ENCODE measurements at places on chromosomes 6 and 20.

- DNase-seq = no peak
Measured at GRCh38 chr6:64672131-64672530, 1034.9 kb downstream of the EYS start.

- DNase-seq = peak; percentile 68
Measured at GRCh38 chr6:130322673-130323268, 43.0 kb upstream of the TMEM200A start.

GRCh38 chr6:165701564-165702354, 38.7 kb upstream of the PDE10A start:
- DNase-seq = no peak

DNA sequence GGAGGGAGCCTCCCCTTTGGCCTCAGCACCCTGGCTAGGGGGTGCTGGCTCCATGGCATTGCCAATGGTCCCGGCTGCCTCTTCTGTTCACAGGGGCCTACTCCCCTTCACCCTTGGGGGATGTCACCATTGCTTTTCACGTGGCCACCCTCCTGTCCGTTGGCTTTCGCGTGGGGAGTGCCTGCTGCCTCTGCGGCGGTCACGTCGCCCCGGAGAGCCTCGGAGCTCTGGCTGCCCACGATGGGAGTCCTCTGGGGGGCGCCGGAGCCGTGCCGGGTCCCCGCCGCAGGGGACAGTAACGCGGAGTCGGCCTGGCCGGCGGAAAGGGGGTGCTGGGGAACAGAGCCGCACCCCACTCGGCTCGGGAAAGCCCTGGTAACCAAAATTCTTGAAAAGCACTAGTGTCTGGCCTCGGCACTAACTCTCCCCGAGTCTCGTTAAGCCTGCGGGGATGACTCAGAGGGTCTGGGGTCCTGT, 661 bp upstream of the HEBP2 start:
- no peak for DNase-seq

DNA sequence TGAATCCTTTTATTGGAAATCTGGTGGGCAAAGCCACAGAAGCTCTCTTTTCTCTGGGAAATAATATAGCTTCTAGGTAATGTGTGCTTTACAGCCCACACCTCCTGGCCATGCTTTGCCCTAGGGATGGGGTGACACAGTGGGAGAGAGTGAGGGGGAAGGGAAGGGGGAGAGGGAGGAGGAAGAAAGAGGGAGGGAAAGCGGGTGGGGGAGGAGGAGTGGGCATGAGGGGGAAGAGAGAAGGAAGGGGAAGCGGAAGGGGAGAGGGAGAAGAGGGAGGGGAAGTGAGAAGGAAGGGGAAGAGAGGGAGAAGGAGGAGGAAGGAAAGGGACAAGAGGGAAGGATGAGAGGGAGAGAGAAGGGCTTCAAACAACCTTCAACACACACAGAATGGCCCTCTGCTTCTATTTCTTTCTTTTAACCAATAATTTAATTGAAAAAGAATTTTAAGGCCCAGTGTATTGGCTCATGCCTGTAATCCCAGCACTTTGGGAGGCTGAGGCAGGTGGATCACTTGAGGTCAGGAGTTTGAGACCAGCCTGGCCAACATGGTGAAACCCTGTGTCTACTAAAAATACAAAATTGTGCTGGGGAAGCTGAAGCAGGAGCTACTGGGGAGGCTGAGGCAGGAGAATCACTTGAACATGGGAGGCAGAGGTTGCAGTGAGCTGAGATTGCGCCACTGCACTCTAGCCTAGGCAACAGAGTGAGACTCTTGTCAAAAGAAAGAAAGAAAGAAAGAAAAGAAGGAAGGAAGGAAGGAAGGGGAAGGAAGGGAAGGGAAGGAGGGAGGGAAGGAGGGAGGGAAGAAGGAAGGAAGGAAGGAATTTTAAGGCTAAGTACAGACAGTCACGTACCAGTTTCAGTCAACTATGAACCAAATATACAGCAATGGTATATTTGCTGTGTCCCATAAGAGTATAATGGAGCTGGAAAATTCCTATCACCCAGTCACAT, 75.2 kb downstream of the RSPH3 start:
- no peak for DNase-seq

GRCh38 chr6:38319256-38320212, 320.2 kb downstream of the BTBD9 start:
- peak; percentile 67 for DNase-seq

- no peak for DNase-seq
Measured at GRCh38 chr6:93341900-93342613, 77.3 kb downstream of the EPHA7 start.

DNA sequence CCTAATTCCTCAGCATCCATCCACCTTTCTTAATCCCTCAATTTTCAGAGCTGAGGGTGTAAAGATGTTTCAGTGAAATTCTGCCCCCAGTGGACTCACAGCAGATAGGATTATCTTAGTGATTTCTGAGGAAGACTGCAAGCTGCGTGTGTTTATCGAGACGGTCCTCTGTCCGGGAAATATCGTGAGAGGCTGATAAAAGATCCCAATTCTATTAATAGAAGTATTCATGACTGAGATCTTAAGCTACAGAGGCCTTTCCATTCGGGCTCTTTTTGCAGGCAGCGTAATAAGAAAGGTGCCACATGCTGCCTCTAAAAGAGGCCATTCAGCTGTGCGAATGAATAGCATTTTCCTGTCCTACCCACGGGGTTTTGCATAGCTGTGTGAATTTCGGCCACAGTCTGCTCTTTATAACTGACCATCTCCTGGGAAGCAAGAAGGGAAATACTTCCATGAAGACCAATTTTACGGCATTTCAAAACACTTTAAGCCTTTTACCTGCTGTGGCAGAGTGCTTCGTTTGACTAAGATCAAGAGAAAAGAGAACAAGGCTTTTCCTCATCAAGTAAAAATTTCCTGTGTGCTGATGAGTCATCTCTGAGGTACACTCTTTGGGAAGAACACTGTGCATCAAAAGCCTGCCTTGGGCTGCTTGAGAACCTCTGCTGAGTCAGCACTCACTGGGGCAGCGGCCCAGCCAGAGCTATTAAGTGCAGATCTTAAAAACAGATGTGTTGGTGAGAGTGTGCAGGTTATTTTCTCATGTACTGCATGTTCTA, 208.8 kb downstream of the ARHGAP18 start:
- DNase-seq = peak; percentile 93

- peak; percentile 27 for DNase-seq
Measured at GRCh38 chr6:146355521-146356100, 188.0 kb upstream of the RAB32 start.

- DNase-seq = no peak
Measured at GRCh38 chr6:168530653-168531071, 89.7 kb downstream of the SMOC2 start.

DNA sequence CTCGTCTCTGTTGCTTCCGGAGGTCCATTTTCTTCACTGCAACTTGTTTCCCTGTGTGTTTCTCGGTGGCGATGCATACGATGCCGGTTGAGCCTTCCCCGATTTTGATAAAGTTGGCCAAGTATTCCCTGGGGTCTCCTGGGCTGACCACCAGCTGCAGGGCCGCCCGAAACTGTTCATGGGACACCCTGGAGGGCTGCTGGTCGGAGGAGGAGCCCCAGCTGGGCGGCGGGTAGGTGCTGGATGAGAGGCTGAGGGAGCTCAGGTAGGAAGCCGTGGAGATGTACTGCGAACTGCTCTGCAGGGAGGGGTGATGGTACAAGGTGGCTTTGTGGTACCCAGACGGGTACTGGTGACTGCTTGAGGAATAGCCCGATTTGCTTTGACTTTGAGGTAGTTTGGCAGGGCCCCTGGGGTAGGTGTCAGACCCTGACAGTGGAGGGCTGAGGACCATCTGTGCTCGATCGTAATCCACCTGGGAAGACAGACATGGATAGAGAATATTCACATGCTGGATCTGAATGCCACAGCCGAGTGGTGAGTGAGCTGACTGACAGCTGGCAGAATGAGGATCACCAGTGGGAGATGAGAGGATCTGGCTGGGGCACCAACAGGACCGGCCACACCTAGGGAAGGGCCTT, 51.6 kb downstream of the LAMP5 start:
- DNase-seq = no peak

DNA sequence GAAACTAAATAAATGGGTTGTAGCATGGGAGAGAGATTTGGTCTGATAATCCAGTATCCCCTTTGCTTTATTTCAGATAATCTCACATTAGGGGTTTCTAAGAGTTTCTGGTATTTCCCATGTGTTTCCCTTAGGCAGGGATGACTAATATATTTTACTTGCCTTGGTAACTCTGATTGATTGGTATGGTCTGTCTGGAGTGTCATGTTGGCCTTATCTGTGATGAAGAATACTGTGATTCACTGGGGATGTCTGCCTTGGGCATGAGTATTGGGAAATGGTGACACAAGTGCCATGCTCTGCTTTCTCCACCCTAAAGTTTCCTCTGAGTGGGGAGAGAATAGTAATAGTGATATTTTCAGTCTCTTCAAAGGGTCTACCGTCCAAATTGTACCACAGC, 10.1 kb downstream of the SLC22A2 start:
- peak; percentile 90 for DNase-seq

- DNase-seq = no peak
Measured at GRCh38 chr6:10964684-10965083, 77.8 kb downstream of the SYCP2L start.

- DNase-seq = no peak
Measured at GRCh38 chr6:85459224-85459901, 9.5 kb downstream of the NT5E start.

GRCh38 chr20:37977786-37978185, 55.5 kb downstream of the TTI1 start:
- no peak for DNase-seq

- no peak for DNase-seq
Measured at GRCh38 chr20:18796282-18796833, 17.2 kb upstream of the SCP2D1 start.

DNA sequence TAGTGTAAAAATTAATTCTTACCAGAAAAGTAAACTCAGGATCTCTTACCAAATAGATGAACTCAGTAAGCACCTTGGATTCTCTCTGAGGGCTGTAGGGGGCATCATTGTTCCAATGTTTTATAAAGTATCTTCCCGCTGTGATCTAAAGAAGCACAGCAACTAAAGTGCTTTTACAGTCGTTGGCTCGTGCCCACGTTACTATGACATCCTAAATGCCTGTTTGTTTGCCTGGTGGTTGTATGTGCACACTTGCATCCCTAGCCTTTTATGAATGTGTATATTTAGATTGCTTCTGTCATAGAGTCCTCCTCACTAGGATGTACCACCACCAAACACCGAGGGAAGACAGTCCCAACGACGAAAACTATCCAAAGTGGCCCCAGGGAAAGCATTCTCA, 34.5 kb downstream of the SLX4IP start:
- peak; percentile 82 for DNase-seq

DNA sequence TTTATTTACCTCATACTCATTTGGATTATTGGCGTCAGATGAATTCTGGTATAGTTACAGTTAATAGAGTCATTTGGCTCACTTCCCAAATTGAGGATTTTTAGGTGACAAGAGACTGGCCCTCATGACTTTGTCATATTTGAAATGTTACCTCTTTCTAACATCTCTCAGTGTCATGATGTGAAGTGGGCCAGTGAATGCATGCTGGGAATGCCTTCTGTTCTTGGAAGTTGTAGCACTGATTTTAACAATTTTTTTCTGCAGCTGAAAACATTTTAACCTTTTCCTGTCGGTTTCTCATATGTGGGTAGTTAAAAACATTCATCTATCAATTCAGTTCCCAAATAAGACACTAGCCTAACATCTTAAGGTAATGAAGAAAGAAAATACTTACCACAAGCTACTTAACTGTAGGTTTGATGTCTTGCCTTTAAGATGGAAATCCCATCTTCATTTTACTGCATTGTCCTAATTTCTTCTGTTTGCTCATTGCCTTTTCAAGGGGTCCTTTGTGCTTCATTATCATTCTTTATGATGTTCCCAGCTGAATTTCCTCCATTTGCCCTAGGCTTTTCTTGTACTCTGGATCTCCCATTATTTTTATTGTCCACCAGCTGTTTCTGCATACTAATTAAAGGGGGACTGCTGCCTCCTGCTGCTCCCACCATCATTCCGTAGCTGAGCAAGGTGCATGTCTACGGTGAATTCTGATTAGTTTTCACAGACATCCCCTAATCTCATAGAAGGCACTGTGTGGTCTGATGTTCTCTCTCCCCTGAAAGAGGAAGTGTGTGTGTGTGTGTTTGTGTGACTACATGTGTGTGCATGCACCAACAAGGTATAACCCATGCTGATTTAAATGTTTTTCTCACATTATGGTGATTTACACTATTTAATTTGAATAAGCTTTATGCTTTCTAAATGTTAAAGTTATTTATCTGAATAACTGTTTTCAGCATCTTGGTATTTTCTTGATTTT, 109.5 kb downstream of the B3GAT2 start:
- no peak for DNase-seq

DNA sequence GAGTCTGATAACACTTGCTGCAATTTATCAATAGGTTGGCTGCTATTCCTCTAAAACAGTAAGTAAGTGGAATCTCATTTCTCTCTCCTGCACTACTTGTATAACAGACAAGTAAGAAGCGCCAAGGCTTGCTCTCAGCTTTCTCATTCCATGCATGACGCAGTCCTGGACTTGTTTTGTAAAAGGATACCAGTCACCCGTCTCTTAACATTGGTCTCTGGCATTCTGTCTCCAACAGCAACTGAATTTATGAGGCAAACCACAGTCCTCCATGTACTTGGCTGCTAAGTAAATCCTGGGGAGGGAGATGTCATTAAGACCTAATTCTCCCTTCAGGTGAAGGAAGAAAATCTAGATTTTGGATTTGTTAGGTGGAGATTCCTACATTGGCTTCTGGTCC, 115.4 kb downstream of the OPN5 start:
- peak; percentile 8 for DNase-seq

- DNase-seq = no peak
Measured at GRCh38 chr20:21564127-21564773, 50.4 kb upstream of the NKX2-2 start.

- DNase-seq = no peak
Measured at GRCh38 chr6:138106665-138107077, 548 bp downstream of the PERP start.

GRCh38 chr6:155962276-155962675, 506.6 kb upstream of the NOX3 start:
- DNase-seq = peak; percentile 39

DNA sequence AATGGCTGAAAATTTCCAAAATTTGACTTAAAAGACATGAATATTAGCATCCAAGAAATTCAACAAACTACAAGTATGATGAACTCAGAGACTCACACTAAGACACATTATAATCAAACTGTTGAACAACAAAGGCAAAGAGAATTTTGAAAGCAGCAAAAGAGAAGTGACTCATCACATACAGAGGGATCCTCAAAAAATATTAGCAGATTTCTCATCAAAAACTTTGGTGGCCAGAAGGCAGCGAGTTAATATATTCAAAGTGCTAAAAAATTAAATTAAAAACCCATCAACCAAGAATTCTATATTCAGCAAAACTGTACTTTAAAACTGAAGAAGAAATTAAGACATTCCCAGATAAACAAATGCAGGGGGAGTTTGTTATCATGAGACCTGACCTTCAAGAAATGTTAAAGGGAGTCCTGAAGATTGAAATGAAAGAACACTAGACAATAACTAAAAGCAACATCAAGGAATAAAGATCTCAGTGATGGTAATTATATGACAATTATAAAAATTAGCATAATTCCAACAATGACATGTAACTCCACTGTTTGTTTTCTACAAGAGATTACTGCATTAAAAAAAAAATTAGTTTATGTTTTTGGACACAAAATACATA, 150.0 kb downstream of the RNASET2 start:
- no peak for DNase-seq

- DNase-seq = peak; percentile 63
Measured at GRCh38 chr20:59820204-59821041, 113.0 kb downstream of the SYCP2 start.

Data from epithelial cell of esophagus (primary cell).